ENCODE measurements at places on chromosomes 7 and 10.

GRCh38 chr10:78549140-78549935, 515.7 kb downstream of the RPS24 start:
- DNase-seq = no peak

GRCh38 chr10:110458266-110458920, 39.3 kb upstream of the DUSP5 start:
- no peak for DNase-seq

- no peak for DNase-seq
These were observed 71.6 kb downstream of the GSDME start for GRCh38 chr7:24685708-24686107.

GRCh38 chr10:115084277-115084850, 8.8 kb upstream of the ATRNL1 start:
- peak; percentile 14 for DNase-seq

- DNase-seq = no peak
These were observed 84.8 kb upstream of the GRM3 start for GRCh38 chr7:86558680-86559501.

DNA sequence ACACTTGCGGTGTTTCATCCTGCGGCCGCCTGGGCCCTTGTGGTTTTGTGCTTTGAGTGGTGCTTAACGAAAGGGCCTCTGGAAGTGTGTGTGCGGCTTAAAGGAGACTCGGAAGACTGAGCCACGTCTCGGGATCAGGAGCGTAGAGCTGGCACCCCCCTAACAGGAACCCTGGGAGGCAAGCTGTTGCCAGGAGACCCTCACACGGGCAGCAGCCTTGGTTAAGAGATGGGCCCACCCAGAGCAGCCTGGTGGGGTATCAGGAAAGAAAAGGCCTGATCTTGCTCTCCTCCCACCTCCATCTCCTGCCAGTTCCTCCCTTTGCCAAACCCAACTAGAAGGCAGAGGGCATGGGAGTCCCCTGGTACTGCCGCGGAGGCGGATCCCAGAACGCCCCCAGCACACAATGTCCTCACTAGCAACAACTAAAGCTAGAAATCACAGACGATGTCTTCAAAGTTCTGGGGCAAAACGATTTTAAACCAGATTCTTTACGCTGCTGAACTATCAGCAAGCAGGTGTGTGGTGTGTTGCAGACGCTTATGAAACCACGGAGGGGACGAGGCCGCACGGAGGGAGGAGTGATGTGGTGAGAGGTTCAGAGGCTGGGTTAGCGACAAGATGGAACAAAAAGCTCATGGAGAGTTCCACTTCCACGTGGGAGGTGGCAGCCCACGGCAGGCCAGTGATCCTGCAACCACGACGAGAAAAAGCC, 67.0 kb upstream of the INPP5A start:
- DNase-seq = no peak

DNA sequence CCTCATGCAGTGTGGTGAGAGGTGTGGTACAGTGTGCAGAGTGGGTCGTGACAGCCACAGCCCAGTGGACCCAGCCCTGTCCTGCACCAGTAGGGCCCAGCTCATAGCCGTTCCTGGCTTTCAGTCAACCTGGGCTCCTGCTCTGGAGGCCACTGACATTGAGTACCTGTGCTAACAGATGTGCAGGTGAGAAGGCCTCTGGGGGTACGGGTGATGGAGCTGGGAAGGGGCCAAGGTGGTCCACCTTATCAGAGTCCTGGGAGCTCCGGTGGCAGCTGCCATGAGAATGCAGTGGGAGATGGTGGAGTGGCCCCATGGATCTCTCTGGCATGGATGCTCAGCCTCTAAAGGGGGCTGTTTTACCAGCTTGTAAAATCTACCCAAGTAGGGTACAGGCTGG, 6.1 kb upstream of the TBRG4 start:
- no peak for DNase-seq

DNA sequence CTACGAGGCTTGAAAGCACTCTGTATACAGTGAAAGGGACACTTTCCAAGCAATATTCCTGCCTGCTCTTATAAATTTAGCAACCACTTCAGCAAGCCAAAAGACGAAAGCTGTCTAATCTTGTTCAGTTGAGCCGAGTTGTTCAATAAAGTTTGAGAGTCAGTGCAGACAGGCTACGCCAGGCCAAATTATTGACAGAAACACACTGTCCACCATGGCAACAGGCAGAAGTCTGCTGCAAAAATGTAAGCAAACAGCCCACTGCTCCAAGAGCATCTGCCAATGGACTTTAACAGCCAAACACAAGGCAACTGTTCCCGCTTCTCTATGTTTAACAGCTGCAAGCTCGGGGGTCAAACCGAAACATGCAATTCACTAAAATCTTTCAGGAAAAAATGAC, 85.7 kb downstream of the GLI3 start:
- DNase-seq = no peak

DNA sequence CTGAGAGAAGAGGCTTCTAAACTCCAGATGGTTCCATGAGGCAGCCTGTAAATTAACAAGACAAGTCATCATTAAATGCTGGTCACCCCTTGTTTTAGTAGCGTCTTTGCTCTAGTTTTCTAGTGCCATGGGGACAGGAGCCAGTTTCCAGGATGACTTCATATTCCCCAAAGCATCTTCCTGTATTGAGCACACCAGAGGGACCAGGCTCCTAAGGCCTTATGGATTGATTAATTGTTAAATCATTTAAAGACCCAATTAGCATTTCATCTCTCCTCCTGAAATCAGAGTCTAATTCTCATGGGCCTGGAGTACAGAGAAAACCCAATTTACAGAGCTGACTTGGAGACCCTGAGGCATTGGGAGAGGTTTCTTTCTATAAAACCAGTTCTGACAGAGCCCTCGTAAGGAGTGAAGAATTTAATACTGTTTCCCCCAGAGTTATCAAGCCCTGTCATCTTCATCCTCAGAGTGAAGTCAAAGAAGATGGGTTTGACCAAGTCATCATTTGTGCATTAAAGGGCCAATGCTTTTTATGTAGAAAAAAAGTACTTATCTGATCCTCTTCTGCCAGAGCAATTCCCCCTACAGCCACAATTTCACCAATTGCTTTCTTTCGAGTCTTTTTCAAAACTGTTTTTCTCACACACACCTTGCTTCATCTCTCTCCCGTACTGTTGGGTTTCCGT, 678.7 kb downstream of the SDK1 start:
- no peak for DNase-seq

DNA sequence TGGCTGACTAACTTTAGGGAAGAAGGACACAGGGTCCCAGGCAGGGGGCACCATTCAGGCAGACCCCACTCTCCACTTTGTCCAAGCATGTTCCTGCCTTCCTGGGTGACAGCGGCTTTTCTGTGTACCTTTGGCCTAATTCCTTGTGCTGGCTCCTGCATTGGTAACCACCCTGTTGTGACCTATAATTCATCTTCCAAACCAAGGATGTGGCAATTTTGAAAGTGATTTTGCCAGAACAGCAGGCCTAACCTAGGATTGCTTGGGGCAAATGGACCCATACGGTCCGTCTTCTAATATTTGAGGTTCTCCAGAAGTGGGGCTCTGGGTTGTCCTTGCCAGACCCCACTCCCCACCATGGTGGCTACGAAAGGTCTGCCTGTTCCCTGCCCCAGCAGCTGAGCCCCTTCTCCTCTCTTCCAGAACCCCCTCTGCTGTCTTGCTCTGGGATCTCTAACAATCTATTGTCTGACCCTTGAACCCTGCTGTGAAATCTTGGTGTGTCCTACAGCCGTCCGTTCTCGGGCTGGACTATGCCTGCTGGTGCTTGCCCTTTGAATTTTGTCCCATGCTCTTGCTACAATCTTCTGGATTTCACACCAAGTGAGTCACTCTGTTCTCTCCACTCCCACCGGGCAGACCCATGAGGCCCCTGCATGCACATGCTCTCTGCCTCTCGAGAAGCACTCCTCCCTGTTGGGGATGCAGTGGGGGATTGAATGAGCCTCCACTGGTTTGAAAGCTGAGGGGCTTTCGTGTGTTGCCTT, 316.0 kb downstream of the CXCL12 start:
- DNase-seq = peak; percentile 23

DNA sequence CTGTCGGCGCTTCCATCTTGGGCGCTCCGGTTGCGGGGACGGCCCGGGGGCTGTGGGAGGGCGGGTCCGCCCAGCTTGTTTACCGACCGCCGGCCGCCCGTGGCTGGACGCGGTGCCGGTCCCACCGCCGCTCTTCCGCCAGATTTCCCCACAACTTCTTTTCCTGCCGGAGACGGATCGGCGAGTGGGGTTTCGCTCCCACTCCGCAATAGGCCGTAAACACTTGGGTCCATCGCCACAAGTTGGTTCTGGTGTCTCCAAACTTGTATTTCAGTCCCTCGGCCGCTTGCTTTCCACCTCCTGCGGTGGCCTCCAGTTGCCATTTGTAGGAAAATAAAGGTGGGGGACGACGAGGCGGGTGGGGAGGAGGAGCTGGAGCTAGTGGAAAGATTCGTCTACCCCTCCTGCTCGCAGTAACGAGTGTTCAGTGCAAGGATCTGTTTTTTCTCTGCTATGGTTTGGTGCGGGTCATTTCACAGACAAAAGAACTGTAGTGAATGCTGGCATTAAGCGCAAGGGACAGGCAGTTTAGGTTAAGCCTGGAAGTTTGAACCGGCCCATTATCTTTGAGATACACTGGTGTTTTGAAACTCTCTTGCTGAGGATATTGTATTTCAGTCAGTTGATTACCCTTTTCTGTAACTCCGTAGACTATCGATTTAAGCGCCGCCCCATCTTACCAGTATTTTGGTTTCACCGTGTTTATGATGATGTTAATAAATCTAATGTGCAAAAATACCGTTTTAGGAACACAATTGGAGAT, 24.3 kb upstream of the ZRANB1 start:
- DNase-seq = peak; percentile 28

- DNase-seq = no peak
These were observed 1086.9 kb downstream of the XPNPEP1 start for GRCh38 chr10:108836362-108836761.

DNA sequence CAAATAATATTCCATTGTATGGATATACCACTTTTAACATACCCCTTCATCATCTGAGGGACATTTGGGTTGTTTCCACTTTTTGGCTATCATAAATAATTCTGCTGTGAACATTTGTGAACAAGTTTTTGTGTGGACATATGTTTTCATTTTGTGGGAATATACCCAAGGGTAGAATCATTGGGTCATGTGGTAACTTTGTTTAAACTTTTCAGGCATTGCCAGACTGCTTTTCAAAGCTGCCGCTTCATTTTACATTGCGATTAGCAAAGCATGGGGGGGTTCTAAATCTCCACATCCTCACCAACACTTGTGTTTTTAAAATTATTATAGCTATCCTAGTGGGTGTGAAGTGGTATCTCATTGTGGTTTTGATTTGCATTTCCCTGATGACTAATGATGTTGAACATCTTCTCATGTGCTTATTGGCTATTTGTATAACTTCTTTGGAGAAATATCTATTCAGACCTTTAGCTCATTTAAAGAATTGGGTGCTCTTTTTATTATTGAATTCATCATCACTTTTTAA, 8.4 kb upstream of the HHEX start:
- no peak for DNase-seq

DNA sequence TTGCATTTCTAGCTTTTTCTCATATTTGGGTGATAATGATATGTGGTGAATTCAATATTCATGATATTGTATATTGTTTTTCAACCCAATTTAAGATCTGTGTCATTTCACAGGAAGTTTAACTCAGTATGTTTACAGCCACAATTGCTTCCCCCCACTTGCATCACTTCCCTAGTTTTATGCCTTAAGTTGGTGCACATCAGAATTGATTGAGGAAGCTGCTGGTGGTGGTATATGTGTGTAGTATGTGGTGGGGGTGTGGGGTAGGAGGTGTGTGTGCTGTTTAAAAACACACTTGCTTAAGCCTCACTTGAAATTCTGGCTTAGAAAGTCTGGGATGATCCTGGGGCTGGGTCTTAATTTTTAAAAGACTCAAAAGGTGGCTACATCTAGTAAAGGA, 245.1 kb upstream of the AOAH start:
- DNase-seq = no peak

DNA sequence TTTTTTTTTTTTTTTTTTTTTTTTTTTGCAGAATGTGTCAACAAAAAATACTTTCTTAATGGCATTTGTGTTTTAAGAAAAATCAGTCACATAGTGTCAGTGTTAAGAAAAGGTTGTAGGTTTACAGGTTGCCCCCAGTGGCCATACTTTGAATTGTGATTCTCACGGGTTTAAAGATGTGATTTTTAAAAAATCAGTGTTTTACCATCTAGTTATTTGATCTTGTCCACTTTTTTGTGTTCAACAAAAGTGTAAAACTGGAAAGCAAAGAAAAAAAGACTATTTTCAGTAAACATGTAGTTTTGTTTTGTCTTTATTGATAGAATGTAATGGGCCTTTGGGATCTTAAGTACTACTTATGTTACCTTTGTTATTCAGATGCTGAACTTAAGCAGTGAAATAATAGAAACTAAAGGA, 25.7 kb downstream of the SUV39H2 start:
- DNase-seq = peak; percentile 36
